Anterior cingulate cortex (tissue), 58 donors: ENCODE measurements at places on chromosomes 12 and 14.

DNA sequence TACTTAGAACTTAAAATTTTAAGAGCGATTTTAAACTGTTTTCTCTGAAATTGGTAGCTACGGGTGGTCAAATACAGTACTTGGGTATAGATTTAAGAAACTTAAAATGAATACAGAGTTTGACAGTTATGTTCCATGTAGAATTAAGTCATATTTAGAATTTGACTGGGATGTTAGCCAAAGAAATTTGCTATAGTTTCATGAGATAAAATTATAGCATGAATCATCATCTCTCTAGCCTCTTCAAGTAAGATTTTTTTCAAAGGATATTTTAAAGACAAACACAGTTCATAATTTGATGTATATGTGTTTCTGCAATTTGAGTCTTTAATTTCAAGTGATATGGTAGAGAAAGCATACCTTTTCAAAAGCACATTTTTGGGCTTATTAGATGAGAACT is 41.0 kb downstream of the ZCRB1 start:
- DNase-seq, result no peak

- no peak for DNase-seq
These were observed 3.8 kb upstream of the C12orf42 start for GRCh38 chr12:103499571-103499970.

DNA sequence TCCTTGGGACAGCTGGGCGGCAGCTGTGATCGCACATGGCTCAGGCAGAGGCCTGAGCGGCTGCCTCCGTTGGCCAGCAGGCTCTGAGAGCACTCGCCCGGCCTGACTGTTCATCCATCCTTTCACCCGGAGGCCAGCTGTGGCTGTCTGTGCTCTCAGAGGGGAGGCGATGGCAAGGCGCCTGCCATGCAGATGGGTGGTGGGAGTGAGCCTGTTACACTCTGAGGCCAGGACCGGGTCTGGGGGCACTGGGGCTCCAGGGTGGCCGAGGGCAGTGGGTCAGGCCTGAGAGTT is 292.3 kb downstream of the TMEM121 start:
- no peak for DNase-seq

GRCh38 chr14:83556746-83557453 is 1973.0 kb upstream of the FLRT2 start:
- DNase-seq, result no peak

DNA sequence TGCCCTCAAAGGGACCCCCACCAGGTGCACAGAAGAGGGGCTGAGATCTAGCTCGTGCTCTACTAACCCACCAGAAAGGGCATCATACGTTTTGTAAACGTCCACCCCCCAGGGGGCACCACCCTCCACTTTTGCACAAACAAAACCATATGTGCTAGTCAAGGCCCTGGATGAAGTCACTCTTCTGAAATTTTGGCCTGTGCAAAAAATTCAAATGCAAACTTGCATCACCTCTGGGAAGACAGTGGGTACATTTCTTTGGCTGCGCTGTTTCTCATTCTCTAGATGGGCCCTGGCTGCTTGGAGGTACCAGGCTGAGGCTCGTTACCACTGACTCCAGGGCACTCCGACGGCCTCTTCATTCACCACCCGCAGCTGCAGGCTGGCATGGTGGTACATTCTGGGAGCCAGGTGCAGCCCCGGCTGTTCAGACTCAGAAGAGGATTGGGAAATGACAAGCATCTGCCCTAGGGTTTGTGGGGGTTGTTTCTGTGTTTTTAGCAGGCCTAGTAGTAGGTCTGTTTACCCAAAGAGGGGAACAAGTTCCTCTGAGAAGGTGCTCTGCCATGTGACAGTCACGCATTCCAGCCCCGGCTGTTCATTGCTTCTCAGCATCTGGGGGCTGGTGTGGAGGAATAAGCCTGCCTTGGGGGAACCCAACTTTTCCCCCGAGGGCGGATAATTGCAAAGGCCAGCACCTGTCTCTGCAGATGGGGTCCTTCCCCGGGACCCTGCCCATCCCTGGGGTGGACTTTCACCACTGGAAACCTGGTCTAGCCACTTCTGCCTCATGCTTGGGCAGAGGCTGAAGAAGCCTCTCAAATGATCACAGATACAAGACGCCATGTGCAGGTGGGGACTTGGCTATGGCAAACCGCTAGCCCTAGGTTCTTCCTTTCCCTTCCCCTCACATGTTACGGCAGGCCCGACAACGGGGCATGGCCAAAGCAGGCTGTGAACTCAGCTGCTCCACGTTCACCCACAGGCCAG is 147.6 kb downstream of the DPF3 start:
- DNase-seq, result no peak

DNA sequence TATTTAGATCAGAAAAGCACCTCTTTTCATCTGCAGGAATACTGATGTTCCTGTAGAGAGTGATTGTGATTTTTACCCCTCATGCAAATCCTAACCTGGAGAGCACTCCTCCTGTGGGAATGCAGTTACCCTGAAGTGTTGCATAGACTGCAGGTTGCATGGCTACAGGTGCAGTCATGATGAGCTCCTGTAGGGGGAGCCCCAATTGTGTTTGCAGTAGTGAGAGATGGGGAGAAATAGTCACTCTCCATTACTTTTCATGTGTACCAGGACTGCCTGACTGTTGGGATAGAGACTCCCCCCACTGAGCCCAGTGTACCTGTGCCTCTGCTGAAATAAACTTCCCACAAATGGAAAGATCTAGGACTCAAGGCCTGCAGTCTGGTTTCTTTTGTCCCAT is 1086.5 kb downstream of the SLC6A15 start:
- no peak for DNase-seq

DNA sequence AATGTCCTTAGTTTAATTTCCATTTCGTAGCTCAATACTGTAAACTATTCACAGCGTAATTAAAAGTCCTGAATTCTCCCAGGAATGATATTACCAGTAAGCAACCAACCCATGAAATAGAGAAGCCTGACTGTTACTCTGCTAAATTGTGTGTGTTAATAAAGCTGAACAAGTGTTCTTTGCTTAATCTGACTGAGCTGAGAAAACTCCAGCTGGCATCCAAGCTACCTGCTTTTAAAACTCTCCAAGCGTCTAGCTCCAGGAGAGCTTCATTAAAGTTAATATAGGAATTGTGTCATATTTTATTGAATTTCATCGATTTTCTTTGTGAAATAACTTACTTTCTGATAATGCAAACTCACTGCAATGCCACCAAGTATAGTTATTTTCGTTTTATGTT is 524.4 kb downstream of the SLC16A7 start:
- DNase-seq, result no peak

DNA sequence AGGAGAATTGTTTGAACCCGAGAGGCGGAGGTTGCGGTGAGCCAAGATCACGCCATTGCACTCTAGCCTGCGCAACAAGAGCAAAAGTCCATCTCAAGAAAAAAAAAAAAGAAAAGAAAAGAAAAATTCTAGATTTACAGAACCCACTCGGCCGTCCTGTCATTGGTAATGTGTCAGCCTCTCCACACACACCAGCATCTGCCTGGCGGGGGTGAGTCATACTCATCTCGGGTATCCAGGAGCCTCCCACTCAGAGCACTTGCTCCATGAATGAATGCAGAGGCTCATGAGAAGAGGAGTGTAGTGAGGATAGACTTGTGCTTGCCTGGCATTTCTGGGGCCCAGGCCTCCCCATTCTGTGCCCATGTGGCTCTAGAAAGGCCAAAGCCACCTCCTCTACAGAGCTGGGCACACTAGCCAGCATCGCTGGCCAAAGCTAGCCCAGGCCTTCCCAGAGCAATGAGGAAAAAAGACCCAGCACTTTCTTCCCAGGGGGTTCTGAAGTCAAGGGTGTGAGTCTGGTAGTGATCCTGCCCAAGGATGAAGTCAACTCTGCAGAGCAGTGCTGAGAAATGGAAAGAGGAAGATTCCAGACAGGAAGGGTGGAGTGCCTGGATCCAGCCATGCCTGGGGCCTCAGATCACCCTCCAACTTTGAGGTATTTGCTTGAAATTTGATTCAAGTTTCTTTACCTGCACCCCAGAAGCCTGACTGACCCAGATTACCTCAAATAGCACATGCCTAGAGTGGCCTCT is 31.2 kb upstream of the KLC1 start:
- peak; percentile 44 for DNase-seq

DNA sequence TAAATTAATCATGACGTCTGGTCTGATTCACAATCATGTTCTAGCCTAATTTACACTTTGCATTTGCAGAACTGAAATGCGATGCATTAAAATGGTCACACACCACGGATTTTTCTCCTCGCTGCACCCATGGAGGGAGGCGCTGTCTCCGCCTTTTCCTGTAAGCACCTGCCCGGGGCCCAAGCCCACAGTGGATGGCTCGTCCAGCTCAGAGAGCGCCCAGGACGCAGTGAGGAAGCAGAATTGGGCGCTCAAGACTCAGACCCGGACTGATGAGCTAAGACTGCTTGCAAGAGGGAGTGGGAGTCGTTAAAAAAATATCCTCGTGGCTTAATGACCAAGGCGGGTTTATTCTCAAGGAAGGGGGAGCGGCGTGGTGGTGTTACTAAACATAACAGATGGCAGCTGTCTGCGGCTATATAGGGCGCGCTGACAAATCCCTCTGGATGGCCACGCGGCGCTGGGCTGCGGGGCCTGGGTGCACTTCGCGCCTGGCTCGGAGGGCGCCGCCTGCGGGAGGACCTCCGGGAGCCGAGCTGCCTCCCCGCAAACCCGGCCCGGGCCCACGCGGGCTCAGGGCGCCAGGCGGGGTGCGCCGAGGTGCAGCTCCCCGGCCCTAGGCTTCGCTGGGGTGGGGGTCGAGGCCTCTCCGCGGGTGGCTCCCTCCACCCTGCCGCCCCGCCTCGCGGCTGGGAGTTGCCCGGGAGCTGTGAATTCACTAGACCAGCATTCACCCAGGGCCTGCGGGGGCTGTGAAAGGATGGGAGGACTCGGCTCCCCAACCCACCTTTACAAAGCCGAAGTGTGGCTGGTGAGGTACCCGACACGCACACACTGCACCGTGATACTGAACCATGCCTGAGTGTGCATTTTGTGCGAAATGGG is 78.7 kb downstream of the PPM1A start:
- no peak for DNase-seq

DNA sequence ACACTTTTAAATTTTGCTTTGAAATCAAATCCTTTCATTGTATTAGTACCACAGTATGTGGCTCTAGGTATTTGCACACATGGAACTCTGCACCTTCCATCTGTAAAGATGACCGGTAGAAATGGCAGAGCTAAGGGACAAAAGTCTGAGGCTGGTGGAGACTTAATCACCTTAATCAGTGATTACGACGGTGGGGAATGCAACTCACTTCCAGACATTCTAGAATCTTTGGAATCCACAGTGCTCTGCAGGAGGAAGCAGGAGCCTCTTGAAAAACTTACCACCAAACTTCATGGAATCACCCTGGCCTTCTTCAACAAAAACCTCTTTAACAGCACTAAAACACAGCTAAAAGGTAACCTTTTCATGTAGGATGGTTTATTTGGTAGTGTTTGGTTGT is 3.9 kb upstream of the DACT1 start:
- no peak for DNase-seq

DNA sequence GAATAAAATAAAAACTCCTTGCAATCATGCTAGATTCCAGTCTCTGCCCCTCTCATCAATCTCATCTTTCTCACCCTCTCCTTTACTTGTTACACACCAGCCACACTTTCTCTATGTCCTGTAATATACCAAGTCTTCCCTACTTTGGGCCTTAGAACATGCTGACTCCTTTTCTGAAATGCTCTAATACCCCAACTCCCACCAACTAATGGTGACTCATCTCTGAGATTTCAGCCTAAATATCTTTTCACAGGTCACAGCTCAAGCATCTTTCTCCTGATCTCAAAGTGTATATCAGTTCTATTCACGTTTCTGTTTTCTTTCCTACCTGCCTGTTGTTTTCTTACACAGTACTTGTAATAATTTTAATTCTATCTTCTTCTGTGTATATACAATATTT is 378.9 kb upstream of the PRICKLE1 start:
- no peak for DNase-seq

- DNase-seq, result no peak
These were observed 66.6 kb downstream of the LLPH start for GRCh38 chr12:66063916-66064315.

DNA sequence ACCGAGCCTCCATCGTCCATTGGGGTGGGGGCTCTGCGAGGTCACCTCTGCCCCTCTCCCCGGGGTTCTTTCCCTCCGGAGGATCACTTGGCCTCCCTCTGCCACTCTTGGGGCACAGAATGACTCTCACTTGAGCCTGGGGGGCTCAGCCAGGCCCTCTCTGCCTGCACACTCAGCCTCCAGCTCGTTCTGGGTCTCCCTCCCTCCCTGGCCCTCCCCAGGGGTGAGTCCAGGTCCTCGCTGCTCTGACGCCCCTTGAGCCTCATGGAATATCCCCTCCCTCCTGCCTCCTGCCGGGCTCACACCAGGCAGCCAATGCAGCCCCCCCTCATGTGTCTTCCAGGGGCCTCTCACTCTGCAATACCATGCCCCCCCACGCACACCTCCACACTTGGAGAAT is 17.7 kb upstream of the SFSWAP start:
- DNase-seq, result no peak

- no peak for DNase-seq
These were observed 19.3 kb downstream of the SLC25A3 start for GRCh38 chr12:98612696-98613334.

GRCh38 chr12:1929241-1929984 is 11.0 kb upstream of the CACNA2D4 start:
- no peak for DNase-seq

DNA sequence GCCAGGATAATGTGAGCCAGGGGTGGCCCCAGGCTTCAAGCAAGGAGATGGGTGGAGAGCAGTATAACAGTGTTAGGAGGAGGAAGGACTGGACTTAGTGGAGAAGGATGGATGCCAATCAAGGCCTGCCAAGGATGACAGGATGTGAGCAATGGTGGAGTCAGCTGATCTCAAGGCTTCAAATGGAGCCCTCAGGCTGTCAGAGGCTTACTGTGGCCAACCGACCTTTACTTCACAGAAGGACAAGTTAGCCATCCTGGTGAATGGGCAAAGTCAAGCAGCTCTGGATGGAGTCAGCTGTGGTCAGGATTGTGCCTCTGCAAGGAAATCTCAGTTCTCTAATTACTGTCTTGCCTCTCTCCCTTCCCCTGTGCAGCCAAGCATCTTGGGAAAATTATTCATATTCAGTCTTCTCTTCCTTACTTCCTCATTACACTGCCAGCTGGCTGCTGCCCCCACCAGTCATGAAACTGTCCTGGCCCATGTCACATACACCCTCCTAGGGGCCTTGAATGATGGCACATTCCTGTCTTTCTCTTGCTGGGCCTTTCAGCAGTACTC is 7.6 kb upstream of the STAT6 start:
- no peak for DNase-seq

- DNase-seq, result peak; percentile 37
These were observed 27.0 kb downstream of the RIN3 start for GRCh38 chr14:92540472-92541048.

- DNase-seq, result no peak
These were observed 36.6 kb downstream of the DHX37 start for GRCh38 chr12:124952295-124952694.

- no peak for DNase-seq
These were observed 530.6 kb downstream of the FUT8 start for GRCh38 chr14:65943150-65943549.

GRCh38 chr12:76549131-76549530 is 10.4 kb downstream of the OSBPL8 start:
- DNase-seq, result no peak
